Myocyte (in vitro differentiated cells): ENCODE measurements at places on chromosomes 5 and 9. TPM values are rescaled to one million over a fixed set of nuclear protein-coding genes. Genes with fewer than 3 reads are reported as not detected.
A peak's percentile ranks its signal among the peaks of the same experiment; 100 is the strongest.

The KLF4 gene
- 4.9 and 7.8 TPM in 2 replicates for total RNA-seq

DNA sequence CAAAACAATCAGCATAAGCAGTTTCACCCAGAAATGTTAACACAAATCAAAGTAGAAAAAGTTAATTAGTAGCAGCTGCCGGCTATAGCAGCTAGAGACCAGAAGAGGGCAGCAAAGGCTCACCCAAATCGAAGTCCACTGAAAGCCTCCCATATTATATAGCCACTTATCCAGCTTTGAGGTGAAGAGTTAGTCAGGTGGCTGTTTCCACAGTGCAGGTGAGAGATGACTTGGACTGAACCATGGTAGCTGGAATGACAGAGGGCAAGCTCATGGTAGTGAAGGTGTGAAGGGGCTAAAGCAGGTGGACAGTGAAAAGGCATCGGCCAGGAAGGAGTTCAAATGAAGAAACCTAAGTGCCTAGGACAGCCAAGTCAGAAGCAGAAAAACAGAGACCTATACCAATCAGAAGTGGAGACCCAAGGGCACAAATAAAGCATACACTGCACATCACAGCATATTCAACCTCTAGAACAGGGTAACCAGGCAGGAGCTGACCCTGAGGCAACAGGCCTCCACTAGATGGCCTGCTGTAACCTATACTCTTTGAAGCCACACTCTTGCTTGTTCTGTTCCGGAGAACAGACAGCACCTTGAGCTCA is 7.2 kb upstream of the RNF38 start:
- peak; percentile 59 for DNase-seq

GRCh38 chr5:105885266-105885665 is 1785.5 kb downstream of the EFNA5 start:
- no peak for DNase-seq

The GARIN3 gene
- not detected in 2 replicates for total RNA-seq

DNA sequence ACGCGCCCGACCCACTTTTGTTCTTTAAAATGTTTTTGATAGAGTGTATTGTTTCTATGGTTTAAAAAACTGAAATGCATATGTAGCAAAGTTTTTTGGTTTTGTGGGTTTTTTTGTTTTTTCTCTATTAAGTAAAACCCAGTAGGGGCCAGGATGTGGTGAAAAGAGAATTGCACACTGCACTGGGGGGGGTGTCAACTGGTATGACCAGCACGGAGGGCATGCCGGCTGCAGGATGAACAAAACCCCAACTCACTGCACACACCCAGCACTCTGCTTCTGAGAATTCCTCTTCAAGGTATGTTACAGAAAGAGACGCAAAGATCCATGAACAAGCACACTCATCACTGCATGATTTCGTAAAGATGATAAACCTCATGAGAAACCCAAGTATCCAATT is 75.0 kb downstream of the STK10 start:
- no peak for DNase-seq

The CLPTM1L gene
- 156 and 169 TPM in 2 replicates for total RNA-seq

DNA sequence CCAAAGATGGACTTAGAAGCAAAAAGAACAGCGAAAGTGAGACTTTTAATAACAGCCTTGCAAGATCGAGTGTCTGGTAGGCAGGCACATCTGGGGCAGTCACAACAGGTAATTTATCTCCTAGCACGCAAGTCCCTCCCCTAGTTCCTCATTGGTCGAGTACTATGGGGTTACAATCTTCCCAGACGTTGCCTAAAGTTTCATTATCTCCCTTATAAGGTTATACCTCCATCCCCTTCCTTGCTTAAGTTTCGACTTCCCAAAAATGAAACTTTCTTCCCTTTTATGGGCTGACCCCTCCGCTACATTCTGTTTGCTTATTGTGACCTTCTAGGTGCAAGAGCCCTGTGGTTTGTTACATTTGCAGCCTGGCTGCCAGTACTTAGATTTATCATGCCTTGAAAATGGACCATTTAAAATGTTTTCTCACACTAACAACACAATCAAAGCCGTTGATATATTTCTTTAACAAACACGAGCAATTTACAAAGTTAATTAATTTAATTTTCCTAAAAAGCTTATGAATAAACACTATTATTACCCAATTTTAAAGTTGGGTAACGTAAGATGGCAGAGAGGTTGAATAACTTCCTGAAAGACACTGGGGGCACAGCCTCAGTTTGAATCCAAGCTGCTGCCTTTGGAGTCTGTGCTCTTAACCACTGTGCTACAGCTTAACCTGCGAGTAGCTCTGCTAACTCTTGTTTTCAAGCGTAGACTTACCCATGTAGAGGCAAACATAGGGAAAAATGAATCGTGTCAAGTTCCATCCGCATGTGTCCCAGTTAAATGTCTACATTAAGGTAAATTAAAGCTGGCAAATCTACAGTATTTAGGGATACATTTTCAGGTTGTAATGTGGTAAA is 91.7 kb downstream of the EDIL3 start:
- no peak for DNase-seq

DNA sequence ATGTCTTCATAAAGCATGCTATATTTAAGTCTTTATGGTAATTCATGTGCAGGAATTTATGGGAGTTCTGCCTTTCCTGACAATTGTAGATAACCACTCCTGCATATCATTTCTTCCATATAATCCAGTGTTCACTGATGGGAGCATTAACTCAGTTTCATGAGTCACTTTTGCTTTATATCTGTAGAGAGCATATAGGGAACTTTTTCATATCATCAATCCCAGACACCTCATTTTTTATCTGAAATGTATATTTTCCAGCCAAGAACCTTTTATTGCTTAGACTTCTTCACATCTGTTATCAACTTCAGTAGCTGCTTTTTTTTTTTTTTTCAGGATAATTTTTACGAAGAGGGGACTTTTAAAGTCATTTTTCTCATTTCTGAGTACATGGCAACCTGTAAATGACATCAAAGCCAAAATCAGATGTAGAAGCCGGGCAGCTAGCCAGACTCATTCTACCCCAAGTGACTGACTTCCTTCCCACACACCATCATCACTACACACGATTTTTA is 41.1 kb downstream of the NFX1 start:
- DNase-seq = no peak

GRCh38 chr5:174222891-174223290 is 177.4 kb downstream of the NSG2 start:
- no peak for DNase-seq

DNA sequence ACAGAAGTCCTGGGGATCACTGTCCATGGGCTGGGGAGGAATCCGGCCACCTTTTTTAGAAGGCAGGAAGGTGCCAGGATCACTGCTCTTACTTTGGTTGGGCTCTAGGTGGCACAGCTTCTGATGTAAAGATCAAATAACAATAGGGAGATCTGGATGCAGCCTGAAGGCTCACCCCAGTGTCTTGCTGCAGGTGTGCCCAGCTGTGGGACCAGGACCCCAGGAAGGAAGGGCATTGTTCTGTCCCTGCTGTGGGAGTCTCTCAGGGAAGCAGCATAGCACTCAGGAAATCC is 69.6 kb downstream of the DAB2IP start:
- DNase-seq = no peak

The GLDC gene
- 0.26 and 0.62 TPM in 2 replicates for total RNA-seq

The GDA gene
- 0.05 TPM in 1 of 2 replicates, not detected in the other for total RNA-seq

- no peak for DNase-seq
Observed at GRCh38 chr5:1243487-1244130, 18.4 kb downstream of the SLC6A18 start.

- DNase-seq = no peak
Observed at GRCh38 chr5:143220748-143221251, 182.7 kb downstream of the NR3C1 start.

- DNase-seq = no peak
Observed at GRCh38 chr9:32703635-32704034, 68.2 kb upstream of the TAF1L start.

DNA sequence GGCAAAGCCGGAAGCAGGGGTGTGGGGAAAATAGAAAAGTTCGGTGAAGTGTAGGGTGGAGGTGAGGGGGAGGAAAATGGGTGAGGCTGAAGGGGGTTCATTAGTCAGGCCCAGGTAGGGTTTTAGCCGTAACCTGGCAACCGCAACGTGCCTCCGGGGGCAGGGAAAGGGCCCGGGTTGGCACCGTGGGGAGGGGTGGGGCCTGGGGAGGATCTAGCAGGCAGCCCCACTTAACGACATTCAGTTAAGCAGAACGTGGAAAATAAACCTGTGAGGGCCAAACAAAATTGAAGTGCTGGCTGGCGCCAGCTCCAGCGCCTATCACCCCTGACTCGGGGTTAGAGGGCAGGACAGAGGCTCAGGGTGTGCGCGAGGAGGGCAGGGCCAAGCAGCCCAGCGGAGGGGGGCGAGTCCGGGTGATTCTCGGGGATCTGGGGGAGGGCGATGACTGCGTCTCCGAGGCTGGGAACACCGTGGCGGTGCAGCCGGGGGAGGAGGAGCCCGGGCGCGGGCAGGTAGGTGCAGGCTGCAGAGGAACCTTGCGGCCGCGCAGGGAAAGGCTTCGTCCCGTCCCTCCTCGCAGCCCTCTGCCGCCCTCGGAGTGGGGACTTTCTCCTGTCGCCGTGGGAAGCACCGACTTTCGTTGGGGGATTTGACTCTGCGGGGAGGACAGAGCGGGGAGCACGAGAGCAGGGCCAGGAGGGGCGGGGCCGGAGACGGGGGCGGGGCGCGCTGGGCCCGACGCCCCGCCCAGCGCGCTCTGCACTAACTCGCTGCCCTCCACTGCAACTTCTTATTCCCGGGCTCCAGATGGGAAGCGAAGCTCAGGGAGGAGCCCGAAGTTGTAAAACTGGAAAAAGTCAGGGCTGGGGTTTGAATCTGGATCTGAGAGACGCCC is 5.1 kb downstream of the RGS14 start:
- DNase-seq = peak; percentile 14

- DNase-seq = no peak
Observed at GRCh38 chr9:16060436-16061129, 507.7 kb downstream of the CCDC171 start.

DNA sequence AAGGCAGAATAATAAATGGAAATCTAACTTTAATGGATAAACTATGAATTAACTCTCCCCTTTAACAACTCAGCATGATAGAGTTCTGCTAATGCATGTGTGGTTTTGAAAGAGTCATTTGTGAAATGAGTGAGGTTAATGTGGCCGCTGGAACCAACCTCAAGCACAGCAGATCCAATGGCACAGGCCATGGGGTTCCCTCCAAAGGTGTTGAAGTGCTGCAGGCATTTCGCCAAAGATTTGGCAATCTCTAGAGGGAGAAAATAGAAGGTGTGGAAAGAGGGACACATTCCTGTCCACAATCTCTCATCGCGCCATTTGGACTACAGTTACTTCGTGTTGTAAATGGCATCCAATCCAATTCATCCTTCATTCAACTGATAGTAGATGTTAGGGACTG is 35.0 kb downstream of the AGXT2 start:
- peak; percentile 80 for DNase-seq

- no peak for DNase-seq
Observed at GRCh38 chr5:160020266-160020770, 11.4 kb downstream of the TTC1 start.

The MLANA gene
- 0.70 TPM in 1 of 2 replicates, not detected in the other for total RNA-seq

The CCDC152 gene
- total RNA-seq = not detected in 2 replicates
